ENCODE measurements at places on chromosomes 4 and X. TPM values are rescaled to one million over a fixed set of nuclear protein-coding genes. Genes with fewer than 3 reads are reported as not detected.

- no peak overlapping the region for H3K4me3 ChIP-seq
- no peaks in the 10 kb centered on the region for H3K4me1 ChIP-seq
- H3K27ac ChIP-seq = no peak overlapping the region
- H3K36me3 ChIP-seq = no peaks in the 10 kb centered on the region
Observed at GRCh38 chrX:106007815-106008214, 30.7 kb downstream of the SERPINA7 start.

- no peaks in the 10 kb centered on the region for H3K27me3 ChIP-seq
- no peak overlapping the region for H3K27ac ChIP-seq
- H3K4me3 ChIP-seq = no peak overlapping the region
- H3K4me1 ChIP-seq = no peaks in the 10 kb centered on the region
- DNase-seq = no peak
Observed at GRCh38 chr4:95183656-95184408, 364.9 kb downstream of the UNC5C start.

GRCh38 chrX:80229626-80230025, 190.6 kb upstream of the TENT5D start:
- H3K36me3 ChIP-seq = no peaks in the 10 kb centered on the region
- H3K27me3 ChIP-seq = no peaks in the 10 kb centered on the region
- H3K27ac ChIP-seq = no peak overlapping the region
- no peak overlapping the region for H3K4me3 ChIP-seq

- no peaks in the 10 kb centered on the region for H3K36me3 ChIP-seq
- no peak overlapping the region for H3K27ac ChIP-seq
- H3K4me1 ChIP-seq = no peaks in the 10 kb centered on the region
- no peak for DNase-seq
- H3K4me3 ChIP-seq = no peak overlapping the region
Observed at GRCh38 chr4:55561889-55562288, 15.2 kb upstream of the CLOCK start.

- H3K4me3 ChIP-seq = no peak overlapping the region
- H3K36me3 ChIP-seq = no peaks in the 10 kb centered on the region
- no peaks in the 10 kb centered on the region for H3K4me1 ChIP-seq
- H3K27me3 ChIP-seq = no peaks in the 10 kb centered on the region
- DNase-seq = no peak
Observed at GRCh38 chr4:170698334-170698733, 608.6 kb upstream of the AADAT start.

- H3K4me3 ChIP-seq = no peak overlapping the region
- no peaks in the 10 kb centered on the region for H3K27me3 ChIP-seq
- H3K4me1 ChIP-seq = no peaks in the 10 kb centered on the region
Observed at GRCh38 chr4:88659055-88659889, 38.4 kb downstream of the NAP1L5 start.

DNA sequence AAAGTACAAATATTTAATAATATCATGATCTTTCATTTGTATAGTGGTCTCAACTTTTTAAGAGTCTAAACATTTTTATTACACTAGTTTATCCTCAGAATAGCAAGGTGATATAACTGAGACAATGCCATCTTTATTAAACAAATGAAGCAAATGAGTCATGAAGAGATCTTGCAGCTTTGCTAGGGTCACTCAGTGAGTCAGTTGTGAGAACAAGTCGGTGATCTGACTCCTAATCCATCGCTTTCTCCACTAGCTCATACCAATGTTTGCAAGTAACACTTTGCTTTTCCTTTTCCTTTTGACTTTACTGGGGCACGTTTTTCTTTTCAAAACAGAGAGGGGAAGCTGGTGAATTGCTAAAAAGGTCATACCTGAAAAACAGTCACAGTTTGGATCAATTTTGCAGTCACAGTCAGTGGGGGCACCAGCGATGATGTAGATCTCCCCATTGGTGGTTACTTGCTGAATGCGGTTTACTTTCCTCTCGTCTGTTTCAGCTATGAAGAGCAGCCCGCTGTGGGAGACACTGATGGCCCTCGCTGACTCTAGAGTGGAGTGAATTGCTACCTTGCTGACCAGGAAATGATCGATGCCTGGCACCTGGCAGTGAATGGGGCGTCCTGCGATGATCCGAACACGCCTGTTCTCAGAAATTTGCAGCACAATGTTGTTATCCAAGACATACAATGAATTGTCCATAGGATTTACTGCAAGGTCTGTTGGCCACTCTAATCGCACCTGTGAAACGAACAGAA, 75.7 kb downstream of the SH2D1A start:
- no peaks in the 10 kb centered on the region for H3K27me3 ChIP-seq
- DNase-seq = no peak
- no peak overlapping the region for H3K4me3 ChIP-seq
- H3K4me1 ChIP-seq = no peaks in the 10 kb centered on the region

DNA sequence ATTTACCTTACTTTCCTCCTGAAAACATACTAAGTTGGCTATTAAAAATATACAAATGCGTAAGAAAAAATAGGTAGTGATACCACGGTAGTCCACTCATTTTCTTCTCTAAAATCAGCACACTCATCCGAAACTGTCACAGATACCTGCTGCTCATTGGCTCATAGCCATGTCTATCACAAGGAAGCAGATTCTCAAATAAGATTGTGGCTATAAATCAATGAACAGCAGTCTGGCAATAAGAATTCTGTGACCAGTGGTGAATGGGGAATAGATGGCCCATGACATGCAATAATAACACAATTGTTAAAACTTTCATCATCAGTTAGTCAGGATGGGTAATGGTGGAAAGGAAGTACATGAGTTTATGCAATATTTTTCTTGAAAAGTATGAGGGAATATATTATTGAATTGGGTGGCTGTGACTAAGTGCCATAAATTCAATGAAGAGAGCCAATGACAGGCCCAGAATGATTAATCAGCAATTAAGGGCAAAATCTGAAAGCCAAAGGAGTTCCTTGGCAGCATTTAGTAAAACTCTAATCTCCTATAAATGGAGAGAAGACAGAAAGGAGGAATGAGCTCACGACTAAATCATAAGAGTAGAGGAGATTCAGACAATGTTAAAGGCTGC, 202.3 kb upstream of the NEIL3 start:
- H3K36me3 ChIP-seq = no peaks in the 10 kb centered on the region
- no peaks in the 10 kb centered on the region for H3K4me1 ChIP-seq
- H3K4me3 ChIP-seq = no peak overlapping the region
- DNase-seq = no peak
- H3K27me3 ChIP-seq = no peaks in the 10 kb centered on the region

- H3K27ac ChIP-seq = peak overlapping the region; percentile 60
- peak overlapping the region; percentile 56 for H3K4me3 ChIP-seq
- no peaks in the 10 kb centered on the region for H3K4me1 ChIP-seq
- no peaks in the 10 kb centered on the region for H3K36me3 ChIP-seq
- no peaks in the 10 kb centered on the region for H3K27me3 ChIP-seq
Observed at GRCh38 chr4:152352622-152353116, 183.2 kb downstream of the FBXW7 start.

- H3K27me3 ChIP-seq = no peaks in the 10 kb centered on the region
- no peak overlapping the region for H3K27ac ChIP-seq
- DNase-seq = no peak
- H3K4me3 ChIP-seq = no peak overlapping the region
- no peaks in the 10 kb centered on the region for H3K36me3 ChIP-seq
Observed at GRCh38 chr4:39255266-39255665, 72.9 kb downstream of the WDR19 start.

DNA sequence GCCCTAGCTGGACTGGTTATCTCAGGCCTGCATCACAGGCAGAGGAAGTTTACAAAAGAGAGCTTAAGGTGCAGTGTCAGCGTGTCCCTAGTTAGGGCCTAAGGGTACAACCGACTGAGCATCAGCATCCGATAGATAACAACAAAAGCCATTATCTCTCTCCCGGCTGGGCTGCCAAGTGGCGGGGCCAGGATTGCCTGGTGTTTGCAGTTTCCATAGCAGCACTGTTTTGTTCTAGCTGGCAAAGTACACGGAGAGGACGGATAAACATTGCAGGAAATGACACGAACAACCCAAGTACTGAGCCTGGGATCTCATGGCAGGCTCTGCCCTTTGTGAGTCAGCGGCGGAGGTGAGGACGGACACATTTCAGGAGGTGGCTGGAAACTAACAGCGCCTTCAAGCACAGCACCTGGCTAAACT, 104.7 kb upstream of the NOCT start:
- no peaks in the 10 kb centered on the region for H3K27me3 ChIP-seq

- no peaks in the 10 kb centered on the region for H3K4me1 ChIP-seq
- DNase-seq = no peak
- H3K4me3 ChIP-seq = no peak overlapping the region
- no peak overlapping the region for H3K27ac ChIP-seq
Observed at GRCh38 chr4:51872283-51872997, 29.5 kb downstream of the DCUN1D4 start.

- no peak overlapping the region for H3K4me3 ChIP-seq
- no peaks in the 10 kb centered on the region for H3K27me3 ChIP-seq
- no peaks in the 10 kb centered on the region for H3K4me1 ChIP-seq
- no peaks in the 10 kb centered on the region for H3K36me3 ChIP-seq
- no peak for DNase-seq
Observed at GRCh38 chr4:159549098-159549518, 446.2 kb downstream of the RAPGEF2 start.

- H3K27me3 ChIP-seq = no peaks in the 10 kb centered on the region
- H3K27ac ChIP-seq = no peak overlapping the region
- H3K4me1 ChIP-seq = no peaks in the 10 kb centered on the region
- H3K36me3 ChIP-seq = no peaks in the 10 kb centered on the region
Observed at GRCh38 chr4:55980725-55981124, 32.0 kb downstream of the CEP135 start.

GRCh38 chrX:12239356-12240082, 101.2 kb downstream of the FRMPD4 start:
- no peak overlapping the region for H3K27ac ChIP-seq
- no peak overlapping the region for H3K4me3 ChIP-seq
- H3K4me1 ChIP-seq = no peaks in the 10 kb centered on the region
- H3K36me3 ChIP-seq = no peaks in the 10 kb centered on the region

SYN1 gene
- total RNA-seq = not detected

DRD5 gene
- not detected for total RNA-seq

SEC24B gene
- total RNA-seq = 42.3 TPM

NLRP2B gene
- 0.66 TPM for total RNA-seq

RASL11B gene
- not detected for total RNA-seq

GAB3 gene
- total RNA-seq = 5.3 TPM

SFRP2 gene
- total RNA-seq = 6.9 TPM

NWD2 gene
- total RNA-seq = 2.2 TPM

TMEM47 gene
- 37.0 TPM for total RNA-seq

ABLIM2 gene
- 11.5 TPM for total RNA-seq
